ENCODE measurements at places on chromosomes 3 and 15.
A peak's percentile ranks its signal among the peaks of the same experiment; 100 is the strongest.

DNA sequence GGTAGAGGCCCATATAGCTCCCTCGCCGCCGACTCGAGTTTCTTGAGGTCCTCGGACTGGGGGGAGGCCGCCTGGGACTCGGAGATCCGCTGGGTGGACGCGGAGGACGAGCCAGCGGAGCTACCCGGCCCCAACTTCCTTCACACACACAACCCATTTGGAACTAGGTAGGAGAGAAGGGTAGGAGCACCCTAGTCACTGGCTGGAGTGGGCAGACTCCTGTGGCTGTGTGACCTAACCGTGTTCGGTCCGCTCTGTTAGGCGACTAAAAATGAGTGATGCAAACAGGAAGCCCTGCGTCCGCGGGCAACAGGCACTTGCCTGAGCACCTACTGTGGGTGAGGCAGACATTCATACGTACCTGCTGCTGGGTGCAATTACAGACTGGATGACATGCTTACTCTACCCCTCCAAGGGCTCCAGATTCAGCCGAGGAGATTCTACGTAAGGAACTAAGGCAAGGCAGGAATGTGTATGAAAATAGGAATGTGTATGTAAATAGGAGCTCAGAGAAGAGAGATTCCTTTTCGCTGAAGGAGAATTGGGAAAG is 4.6 kb upstream of the SIN3A start:
- peak; percentile 64 for DNase-seq

DNA sequence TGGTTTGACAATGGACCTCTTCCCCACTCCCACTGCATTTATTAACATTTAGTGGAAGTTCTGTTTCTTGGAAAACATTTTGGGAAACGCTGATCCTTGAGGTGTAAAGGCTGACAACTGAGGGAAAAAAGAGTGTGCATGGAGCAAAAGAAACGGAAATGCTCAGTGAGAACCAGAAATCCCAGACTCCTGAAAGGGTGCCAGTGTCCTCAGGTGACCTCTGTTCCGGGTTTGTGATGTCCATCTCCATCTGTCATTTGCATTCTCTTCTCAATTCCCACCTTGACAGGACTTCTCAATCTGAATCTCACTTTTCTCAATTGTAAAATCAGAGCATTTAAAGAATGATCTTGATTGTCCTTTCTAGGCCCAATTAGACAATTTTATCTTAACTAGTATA is 71.1 kb upstream of the FAM3D start:
- DNase-seq: no peak

DNA sequence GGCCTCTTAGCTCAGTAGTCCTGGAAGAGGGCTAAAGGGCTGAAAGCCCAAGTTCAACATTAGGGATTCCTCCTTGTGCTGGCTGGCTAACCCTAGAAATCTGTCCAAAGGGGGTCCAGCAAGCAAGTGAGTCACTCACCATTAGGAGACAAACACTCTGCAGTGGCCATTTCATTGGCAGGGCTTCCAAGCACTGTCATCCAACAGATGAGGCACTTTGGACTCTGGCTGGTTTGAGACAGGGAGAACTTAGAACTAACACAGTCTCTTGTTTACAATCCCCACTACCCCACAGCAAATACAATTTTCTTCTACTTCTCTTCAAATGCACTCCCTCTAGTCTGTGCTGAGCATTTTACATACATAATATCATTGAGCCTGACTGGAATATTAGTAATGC is 10.1 kb upstream of the WNT5A start:
- DNase-seq: no peak

- no peak for DNase-seq
Measured at GRCh38 chr3:121473001-121473400, 72.8 kb downstream of the POLQ start.

- DNase-seq: peak; percentile 56
Measured at GRCh38 chr15:38547255-38547997, 17.2 kb downstream of the RASGRP1 start.

DNA sequence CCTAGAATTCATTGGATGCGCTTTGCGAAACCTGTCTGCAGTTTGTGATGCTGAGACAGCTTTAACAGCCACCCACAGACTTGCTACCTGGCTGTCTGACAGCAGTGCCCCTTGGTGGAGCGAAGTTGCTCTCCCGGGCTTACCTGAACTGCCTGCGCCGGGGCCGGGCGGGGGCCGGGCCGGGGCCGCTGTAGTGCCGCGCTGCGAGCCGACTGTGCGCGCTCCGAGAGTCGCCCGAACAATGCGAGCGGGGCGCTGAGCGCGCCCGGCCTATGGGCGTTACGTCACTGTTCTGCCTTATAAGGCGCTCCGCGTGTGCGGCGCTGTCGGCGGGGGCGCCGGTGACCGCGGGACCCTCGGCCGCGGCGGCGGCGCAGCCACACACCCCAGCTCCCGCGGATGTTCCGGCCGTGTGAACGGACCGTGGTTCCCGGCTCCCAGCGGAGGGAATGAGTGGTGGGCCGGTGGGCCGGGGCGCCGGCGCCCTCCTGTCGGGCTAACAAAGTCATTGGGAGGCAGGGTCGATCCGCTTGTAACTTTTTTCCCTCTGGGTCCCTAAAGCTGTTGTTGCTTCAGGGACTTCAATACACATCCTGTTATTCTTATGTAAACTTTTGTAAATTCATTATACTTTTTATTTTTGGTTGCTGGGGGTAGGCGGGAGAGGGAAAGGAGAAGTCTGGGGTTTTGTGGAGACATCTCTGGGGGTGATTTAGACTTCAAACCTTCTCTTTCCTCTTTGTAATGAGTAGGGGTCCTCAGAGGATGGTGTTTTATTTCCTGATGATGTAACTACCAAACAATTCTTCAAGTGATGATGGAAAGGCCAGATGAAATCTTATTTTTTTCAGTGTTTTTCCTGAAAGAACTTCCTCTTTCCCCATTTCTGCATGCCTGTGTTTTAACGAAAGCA is 58.5 kb downstream of the CMSS1 start:
- peak; percentile 74 for DNase-seq

GRCh38 chr3:83354205-83354604 is 1592.8 kb upstream of the GBE1 start:
- DNase-seq: no peak

DNA sequence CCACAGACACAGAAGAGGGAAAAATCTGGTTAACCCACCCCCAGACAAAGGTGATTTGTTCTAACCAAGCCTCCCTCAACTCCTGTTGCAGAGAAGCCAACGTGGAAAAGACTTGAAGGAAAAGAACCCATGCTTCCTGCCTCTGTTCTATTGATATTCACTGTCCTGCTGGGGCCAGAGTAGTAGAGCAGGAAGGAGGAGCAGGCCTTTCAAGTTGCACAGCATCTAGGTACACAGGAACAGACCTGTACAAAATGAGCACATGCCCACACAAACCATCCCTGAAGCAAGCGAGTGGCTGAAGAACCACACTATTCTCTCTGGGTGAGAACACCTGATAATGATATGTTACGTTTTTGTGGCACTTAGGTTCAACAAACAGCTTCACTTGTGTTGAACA is 29.9 kb downstream of the RASGRP1 start:
- DNase-seq: no peak

DNA sequence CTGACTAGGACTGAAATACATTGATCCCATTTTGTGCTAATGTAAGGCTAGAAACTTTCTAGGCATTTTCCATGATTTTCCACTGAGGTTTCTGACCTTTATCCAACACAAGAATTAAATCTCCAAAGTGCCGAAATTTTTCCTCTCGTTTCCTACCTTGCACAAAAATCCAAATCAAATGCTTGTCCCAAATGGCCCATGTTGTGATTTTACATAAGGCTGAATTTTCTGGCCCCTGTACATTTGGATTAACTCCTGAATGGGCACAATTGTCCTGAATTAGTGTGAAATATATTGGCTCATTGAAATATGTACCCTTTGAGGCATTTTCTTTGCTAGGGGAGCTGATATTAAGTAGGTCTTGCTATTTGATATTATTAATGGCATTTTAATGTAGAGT is 105.6 kb upstream of the CBLB start:
- DNase-seq: no peak

- DNase-seq: no peak
Measured at GRCh38 chr3:193980905-193981304, 155.0 kb upstream of the HES1 start.

GRCh38 chr3:197516517-197516889 is 39.3 kb downstream of the BDH1 start:
- peak; percentile 24 for DNase-seq

Measured in CD4-positive, alpha-beta T cell treated with Interleukin-6 for 4 hours (primary cell).